ENCODE measurements at places on chromosomes 13 and 19.

DNA sequence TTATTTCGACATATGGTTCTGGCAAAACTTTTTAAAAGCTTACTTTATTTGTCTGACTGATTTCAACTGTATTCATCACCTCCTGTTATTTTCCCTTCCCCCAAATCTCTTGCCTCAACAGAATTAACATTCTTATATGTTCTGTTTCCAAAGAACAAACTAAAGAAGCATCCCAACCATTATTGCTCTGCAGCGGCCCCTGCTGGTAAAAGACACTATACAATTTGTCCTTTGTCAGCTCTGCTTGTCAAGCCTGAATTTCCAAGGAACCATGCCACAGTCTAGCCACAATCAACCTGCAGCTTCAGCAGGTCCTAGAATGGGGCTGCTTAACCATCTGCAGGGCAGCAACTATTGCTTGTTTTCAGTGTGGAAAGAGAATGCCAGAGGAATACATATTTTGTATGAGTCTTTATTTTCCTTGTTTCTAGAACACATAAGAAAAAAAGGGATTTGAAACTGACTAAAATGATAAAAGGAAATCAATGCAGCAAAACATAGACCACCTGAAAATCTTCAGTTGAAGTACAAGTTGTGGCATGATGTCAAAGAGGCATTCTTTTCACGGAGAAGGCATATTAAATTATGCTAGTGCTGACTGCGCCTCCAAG lies 845.3 kb downstream of the DIAPH3 start:
- peak; percentile 14 for DNase-seq

GRCh38 chr19:24052811-24053210 lies 34.2 kb upstream of the ZNF254 start:
- no peak for DNase-seq

GRCh38 chr13:60577761-60578160 lies 180.7 kb downstream of the TDRD3 start:
- DNase-seq, result no peak

- no peak for DNase-seq
Observed at GRCh38 chr19:11598103-11598483, 810 bp downstream of the ZNF627 start.

DNA sequence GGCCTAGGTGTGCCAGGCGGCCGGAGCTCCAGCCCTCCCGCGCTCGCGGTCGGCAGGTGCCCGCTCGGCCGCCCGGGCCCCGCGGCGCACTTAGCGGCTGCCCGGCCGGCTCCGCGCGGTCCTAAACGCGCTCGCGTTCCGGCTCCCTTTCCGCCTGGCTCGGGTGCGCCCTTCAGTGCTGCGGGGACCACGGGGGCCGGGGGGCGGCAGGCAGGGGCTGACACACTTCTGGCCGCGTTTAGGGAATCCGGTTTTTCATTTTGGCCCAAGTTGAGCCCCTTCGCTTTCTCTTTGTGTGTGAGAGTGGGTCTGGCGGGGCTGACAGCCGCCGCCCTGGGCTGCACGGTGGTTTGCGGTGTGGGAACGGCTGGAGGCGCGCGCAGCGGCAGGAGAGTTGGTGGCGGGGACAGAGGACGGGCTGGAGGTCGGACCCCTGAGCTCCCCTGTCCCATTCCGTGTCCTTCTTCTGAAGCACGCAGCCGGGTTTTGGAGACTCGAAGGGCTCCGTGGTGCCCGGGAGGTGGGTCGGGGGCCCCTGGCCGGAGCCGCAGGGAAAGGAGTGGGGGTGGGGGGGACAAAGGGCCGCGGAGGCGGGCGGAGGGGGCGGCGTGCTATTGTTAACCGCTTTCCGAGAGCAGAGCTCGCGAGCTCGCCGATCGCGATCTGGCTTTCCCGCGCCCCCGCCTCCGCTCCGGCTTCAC lies 3.1 kb downstream of the FGF9 start:
- DNase-seq, result no peak

DNA sequence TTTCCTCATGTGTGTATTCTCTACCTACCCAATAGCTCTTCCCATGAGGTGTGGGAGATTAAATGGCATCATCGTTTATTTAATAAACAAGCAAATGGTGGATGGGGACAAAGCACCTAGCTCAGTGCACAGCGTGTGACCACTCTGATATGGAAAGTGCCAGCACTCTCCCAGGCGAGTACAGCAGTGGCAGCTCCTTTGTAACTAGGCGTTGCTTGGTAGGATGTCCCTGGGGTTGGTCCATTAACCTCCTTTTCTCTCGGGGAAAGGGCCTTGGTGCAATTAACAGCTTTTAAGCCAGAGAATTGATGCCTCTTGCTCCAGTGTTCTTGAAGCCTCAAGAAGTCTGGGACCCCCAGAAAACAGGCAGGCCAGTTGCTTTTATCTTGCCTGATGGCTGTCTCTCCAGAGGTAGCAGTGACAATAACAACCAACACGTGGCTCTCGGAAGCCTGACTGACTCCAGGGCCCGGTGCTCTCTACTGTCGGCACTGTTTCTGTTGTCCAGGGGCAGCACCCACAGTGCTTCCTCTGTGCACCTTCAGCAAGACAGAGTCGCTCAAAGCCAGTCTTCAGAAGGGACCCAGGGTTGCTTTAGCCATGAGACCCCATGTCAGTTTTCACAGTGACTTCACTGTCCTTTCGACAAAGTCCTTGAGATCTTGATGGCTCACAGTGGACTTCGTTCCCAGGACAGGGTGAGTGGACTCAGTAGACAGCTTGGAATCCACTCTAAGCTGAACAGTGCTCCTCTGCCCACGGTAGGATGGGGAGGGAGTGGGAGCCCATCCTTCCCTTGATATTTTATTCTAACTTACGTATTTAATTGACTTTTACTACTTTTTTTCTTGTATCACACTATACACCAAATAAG lies 33.9 kb upstream of the NPAS1 start:
- DNase-seq, result no peak

DNA sequence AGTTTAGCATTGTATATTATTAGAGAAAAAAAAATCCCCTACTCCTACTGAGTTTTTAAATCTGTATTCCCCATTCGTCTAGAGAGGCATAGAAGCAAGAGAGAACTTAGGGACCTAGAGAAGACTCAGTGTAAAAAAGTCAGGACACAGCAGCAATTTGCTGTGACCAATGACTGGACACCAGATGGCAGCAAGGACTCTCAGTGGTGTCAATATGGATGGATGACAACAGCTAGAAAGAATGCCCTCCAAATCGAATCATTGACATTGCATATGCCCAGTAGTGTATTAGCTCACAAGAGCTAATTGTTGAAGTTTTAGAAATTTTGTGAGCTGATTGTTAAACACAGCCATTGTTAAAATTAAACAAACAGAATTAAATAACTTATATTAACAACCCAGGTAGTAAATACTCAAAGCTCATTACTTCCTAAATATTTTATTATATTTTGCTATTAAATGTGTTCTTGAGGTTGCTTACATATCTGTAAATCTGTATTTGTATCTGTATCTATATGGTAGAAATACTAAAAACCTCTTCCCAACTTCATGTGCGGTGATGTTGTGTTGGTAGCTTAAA lies 43.9 kb downstream of the SIAH3 start:
- DNase-seq, result no peak

GRCh38 chr19:29550896-29551295 lies 25.1 kb downstream of the VSTM2B start:
- DNase-seq, result no peak

DNA sequence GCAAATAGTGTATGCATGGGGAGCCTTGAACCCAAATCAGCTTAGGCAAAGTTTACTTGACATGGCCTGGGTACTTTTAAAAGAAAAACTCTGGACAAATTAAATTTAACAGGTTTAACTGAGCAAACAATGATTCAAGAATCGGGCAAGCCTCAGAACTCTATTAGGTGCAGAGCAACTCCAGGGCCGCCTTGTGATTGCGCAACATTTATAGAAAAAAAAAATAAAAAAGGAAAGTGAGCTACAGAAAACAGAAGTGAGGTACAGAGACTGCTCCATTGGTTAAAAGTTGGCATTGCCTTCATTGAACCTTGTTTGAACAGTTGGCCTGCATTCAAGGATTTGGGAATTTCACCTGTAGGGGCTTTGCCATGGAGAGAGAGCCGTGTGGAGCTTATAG lies 421.0 kb upstream of the TSHZ3 start:
- DNase-seq, result no peak

GRCh38 chr13:112116187-112116950 lies 49.4 kb downstream of the SOX1 start:
- DNase-seq, result no peak

DNA sequence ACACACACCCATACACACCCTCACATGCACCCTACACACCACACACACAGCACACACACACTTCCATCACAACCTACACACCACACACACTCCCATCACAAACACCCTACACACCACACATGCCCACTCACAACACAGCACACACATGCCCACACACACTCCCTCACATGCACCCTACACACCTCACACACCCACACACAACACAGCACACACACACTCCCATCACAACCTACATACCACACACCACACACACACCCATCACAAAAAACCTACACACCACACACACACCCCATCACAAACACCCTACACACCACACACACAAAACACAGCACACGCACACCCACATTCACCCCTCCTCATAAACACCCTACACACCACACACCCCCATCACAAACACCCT lies 15.1 kb downstream of the PEPD start:
- DNase-seq, result no peak

DNA sequence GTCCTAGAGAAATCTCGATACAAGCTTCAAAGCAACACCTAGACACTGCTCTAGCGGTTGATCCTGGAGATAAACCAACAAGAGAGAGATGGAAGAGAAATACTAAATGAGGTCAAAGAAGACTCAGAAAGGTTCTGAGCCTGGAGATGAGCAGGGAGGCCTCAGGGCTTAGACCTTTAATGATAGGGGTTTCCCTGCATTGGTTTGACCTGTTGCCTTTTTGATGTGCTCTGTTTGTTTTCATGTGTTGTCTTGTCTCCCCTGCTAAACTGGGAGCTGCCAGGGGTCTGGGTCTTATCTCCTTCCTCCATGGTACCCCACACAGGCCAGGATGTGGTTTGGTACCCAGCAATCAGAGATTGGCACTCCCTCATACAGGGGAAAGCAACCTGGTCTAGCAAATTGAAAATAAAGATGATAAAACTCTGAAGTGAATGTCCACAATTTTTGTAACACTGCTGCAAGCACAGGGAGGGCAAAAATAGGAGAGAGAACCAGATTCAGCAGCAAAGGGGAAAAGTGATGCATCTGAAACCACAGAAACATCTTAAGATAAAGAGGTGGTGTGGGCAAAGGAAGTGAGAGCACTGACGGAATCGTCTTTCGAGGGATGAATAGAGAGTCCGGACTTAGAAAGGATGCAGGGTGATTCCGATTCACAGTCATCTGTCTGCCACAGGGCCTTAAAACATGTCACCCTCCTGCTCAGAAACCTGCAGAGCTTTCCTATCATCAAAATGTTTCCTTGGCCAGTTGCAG lies 3.5 kb downstream of the FFAR2 start:
- no peak for DNase-seq

- DNase-seq, result no peak
Observed at GRCh38 chr19:48006762-48007161, 12.3 kb downstream of the ELSPBP1 start.

DNA sequence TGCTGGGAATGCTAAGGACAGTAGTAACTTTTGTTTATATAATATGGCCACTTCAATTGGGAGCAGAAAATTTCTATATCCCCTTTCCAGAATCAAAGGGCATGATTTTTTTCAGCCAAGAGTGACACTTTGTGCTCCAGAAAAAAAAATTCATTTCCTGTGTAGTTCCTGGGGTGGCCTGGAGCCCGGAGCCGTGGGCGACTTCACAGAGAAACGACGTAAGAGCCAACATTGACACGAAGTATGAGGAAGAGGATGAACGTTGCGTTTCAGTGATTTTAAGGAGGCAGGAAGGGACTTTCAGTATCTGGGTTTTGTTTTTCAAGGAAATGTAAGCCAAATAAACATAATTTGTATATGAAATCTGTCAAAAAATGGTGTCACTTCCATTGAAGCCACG lies 187.6 kb downstream of the STK24 start:
- DNase-seq, result no peak

DNA sequence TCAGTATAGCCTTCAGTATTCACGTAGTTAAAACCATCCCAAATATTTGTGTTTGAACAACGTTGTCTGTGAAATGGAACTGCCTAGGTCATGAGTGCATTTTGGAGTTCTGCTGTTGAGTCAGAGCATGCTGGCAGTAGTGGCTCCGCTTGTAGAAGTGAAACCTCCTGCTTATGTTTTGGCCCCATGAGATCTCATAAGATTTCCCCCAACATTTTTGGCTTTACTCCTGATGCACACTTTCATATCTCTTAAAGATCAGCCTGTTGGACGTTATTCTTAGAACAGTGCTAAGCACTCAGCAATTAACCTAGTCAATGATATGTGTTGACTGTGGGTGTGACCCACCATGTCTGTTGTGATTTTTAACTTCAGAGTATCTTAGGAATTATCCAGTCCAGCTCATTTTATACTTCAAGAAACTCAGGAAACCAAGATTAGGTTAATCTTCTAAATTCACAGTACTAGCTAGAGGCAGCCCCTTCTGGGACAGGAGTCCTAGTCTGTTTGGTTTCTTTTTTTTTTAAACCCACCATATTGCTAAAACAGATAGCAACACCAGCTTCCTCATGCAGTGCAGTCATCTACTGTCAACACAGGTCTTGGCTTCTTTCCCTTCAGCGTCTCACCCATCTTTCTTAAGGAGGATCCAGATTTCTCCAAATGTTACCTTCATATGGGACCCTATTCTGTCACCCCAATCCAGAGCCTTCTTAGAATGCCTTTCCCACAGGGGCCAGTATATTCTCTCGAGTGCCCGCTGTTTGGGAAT lies 26.2 kb downstream of the RAP2A start:
- DNase-seq, result no peak

DNA sequence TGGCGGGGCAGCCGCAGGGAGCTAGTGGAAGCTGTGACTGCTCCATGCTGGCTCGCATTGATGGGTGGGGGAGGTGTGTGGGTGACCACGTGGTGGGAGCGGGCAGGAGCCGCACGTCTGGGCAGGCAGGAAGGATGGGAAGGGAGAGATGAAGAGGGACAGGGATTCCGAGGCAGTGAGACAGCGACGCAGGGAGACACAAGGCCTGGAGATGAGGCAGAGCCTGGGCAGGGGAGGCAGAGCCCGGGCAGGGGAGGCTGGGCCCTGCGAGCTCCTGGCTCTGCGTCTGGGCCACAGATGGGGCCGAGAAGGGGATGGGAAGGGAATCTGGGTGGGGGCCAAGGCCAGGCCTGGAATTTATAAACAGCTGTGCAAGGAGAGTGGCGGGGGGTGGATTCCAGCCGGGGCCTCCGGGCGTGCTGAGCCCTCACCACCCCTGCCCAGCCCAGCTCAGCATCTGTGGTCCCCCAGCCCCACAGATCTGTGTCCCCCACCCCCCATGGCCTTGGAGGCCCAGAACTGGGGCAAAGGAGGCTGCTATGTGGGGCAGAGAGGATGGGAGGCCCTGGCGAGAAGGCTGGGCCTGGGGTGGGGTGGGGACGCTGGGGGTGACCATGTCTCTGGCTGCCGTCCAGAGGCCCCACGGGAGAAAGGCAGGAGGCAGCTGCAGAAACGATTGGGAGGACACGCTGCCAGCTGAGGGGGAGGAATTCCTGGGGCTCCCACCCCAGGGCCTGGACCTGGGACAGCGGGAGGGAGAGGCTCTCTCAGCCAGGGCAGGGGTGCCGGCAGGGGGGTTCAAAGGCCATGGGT lies 6.0 kb downstream of the EHD2 start:
- DNase-seq, result no peak

- no peak for DNase-seq
Observed at GRCh38 chr19:7676376-7676775, 514 bp upstream of the MCEMP1 start.
